Activated CD4-positive, alpha-beta T cell treated with anti-CD3 and anti-CD28 coated beads, Interleukin-2, amount 10 ng/mL, durations not matched to agents 7 days and 5 days (primary cell): ENCODE measurements at places on chromosomes 2 and 18.
A peak's percentile ranks its signal among the peaks of the same experiment; 100 is the strongest.

DNA sequence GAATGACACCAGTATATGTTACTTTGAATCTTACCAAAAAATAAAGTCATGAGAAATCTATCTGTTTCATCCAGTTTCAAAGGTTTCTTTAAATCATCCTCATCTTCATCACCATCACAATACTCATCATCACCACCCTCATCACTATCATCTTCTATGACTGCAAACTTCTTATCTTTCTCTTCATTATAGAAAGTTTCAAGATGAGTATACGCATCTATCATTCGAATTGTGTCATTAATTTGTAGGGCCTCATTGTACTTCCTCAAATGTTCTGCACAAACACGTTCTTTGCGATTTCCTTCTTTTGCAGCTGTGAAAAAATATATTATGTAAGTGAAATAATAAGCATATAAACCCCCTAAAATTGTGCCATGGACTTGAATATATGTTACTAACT lies 34.1 kb upstream of the FAP start:
- DNase-seq, result no peak

DNA sequence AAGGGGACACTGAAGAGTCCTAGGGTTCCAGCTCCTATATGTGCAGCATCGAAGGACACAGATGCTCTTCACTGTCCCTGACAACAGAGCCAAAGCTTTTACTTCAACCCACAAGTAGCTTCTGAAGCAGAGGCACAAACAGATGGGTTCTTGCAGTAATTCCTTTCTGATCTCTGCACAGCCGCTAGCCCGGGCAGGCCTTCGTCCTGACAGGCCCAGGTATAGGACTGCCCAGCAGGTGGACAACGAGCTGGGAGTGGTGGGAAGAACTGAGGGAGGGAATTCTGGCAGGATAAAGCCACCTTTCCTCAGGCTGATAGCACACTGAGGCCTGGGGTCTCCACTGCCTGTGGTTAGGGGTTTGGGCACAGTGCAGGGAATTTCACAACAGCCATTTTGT lies 94.8 kb downstream of the RHOB start:
- DNase-seq, result no peak

GRCh38 chr2:54535599-54536195 lies 79.6 kb downstream of the SPTBN1 start:
- DNase-seq, result no peak

GRCh38 chr2:7427293-7428060 lies 510.3 kb downstream of the RNF144A start:
- peak; percentile 61 for DNase-seq

GRCh38 chr2:237561221-237561620 lies 5.2 kb upstream of the PRLH start:
- no peak for DNase-seq

- peak; percentile 44 for DNase-seq
Measured at GRCh38 chr18:48922801-48923730, 27.7 kb downstream of the SMAD7 start.

DNA sequence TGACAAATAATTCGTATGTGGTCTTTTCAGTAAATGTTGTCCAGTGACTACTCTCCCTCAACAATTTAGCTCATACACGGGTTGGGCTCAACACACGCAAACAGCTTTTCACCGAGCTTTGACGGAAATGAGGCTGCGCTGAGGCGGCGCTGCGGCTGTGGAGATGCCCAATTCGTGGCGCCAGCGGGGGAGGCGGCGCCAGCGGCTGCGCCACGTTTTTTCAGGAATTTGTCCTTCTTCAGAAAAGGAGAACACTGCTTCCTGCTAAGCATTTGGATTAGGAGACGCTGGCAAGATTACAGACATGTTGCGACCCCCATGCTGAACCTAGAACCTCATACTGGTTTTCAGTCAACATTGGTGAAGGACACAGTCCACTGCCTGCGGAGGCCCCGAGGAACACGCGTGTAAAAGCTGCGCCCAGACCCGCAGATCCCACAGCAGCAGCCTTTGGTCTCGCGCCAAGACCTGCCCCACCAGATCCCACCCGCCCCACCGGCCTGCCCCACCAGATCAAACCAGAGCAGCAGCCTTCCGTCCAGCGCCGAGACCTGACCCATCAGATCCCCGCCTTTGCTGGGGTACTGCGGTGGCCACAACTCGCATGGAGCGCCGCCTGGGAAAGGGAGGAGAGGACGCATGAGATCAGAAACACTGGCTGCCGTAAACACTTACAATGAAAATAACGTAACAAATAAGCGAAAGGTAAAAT lies 173.8 kb downstream of the TMEM18 start:
- no peak for DNase-seq

DNA sequence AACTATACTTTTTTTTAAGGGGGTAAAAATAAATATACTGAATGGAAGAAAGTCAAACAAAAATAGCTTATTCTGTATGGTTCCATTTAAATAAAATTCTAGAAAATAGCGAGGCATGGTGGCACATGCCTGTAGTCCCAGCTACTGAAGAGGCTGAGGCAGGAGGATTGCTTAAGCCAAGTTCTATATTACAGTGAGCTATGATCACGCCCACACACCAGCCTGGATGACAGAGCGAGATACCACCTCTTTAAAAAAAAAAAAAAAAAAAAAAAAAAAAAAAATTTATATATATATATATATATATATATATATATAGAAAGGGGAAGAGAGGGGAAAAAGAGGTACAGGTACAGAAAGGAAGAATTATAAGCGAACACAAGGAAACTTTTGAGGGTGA lies 77.7 kb downstream of the MEMO1 start:
- no peak for DNase-seq

- DNase-seq, result no peak
Measured at GRCh38 chr2:2564300-2565078, 233.4 kb upstream of the MYT1L start.

DNA sequence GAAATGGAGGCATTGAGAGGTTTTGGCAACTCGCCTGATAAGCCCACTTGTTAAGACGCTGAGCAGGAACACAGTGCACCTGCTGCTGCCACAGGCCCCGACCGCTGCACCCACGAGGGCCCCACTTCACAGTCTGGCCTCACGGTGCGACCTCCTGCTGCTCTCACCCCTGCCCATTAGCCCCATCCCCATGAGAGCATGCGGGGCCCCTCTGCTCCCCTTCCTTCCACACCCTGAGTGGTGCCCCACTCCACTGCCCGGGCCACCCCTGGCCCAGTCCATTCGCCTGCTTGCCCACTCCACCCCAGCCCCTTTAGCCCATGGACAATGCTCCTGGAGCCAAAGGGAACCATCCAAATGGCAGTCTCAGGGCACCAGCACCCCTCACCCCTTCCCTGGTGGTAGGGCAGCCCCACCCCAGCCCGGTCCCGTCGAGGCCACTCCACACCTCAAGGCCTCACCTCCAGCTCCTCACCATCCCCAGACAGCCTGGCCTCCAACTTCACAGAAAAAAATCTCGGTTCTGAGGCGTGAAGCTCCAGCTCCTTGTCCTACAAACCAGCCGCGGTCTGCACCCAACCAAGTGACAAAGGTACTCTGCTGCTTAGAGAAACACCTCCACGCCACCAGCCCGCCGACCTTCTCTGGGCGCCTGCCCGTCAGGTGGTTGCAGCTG lies 6.7 kb upstream of the GPR55 start:
- DNase-seq, result no peak

- no peak for DNase-seq
Measured at GRCh38 chr2:189960346-189960745, 102.2 kb downstream of the MSTN start.

DNA sequence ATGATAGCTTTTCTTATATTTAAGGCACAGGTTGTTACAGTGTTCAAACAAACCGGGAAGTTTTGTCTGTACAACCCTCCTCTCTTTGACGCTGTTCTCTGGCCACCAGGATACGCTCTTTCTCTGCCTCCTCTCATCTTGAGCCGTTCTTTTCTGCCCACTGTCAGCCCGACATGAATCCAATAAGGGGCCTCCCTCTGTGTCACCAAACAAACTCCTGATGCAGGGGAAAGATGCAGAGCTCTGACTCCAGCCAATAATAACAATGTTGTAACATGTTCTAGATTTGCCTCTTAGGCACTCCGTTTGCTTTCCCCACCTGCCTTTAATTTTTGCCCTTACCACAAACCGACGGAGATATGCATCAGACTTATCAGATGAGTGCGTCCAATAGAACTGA lies 449.3 kb downstream of the SLC4A3 start:
- DNase-seq, result no peak

DNA sequence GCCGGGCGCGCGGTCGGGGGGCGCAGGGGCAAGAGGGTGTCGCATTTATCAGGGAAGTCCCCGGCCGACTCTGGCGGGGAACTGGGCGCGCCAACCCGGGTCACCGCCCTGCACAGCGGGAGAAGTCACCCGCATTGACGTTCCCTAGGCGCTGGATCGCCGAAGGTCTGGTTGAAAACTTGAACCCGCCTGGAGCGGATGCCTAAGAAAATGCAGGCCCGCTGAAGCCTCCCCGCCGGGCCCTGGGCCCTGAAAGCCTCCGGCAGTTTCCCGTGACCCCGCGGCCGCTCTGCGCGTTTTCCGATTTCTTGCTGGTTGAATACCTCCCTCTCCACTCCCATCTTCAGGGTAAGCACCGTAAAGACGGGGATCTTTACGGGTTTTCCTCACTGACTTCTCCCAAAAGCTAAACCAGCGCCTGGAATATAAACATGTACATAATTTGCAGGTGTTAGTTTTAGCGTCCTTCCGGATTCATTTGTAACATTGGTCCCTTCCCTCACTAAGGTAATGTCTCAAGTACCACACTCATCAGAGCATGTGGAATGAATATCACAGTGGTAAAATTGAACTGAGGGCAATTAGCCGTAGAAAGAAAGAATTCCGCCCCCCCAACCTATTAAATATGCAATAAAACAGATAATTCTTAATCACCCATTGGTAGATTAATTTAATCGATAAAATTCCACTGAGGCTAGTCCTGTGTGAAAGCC lies 675 bp upstream of the SPIRE1 start:
- peak; percentile 25 for DNase-seq

DNA sequence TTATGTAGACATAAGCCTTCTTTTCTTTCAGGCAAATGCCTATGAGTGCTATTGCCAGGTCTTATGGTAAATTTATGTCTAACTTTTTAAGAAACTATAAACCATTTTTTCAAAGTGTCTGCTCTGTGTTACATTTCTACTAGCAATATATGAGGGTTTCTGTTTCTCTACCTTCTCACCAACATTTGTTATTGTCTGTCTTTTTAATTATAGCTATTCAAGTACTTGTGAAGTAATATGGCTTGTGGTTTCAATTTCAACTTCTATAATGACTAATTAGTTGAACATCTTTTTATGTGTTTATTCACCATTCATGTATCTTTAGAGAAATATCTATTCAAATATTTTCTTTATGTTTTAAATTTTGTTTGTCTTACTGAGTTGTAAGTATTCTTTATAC lies 213.1 kb upstream of the MC4R start:
- DNase-seq, result no peak

- no peak for DNase-seq
Measured at GRCh38 chr2:19607400-19607799, 249.0 kb upstream of the OSR1 start.

- DNase-seq, result no peak
Measured at GRCh38 chr2:196113061-196113974, 44.7 kb upstream of the DNAH7 start.

- DNase-seq, result no peak
Measured at GRCh38 chr2:159882130-159882745, 84.2 kb upstream of the CD302 start.

DNA sequence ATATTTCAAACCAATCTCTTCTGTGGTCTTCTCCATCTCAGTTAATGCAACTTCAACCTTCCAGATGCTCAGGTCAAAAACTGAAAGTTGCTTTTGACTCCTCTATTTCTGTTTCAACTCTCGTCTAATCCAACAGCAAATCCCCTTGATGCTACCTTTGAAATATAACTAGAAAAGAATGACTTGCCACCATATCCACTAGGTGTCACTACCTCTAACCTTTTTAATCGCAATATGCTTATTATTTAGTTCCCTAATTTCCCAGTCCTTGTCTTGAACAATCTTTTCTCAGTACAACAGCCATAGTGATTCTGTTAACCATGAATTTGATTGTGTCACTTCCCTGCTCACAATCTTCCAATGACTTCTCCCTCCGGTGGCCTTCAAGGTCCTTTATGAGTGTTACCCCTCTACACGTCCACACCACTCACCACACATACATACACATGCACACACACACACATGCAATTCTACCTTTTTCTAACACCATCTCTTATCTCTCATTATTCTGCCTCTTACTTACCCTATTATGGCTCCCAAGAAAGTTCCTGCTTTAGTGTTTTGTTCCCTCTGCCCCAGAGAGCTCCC lies 245.5 kb upstream of the KCNJ3 start:
- DNase-seq, result no peak

GRCh38 chr2:226799211-226799975 lies at the start of gene IRS1:
Gene IRS1, minus strand, starts transcription at chr2:226799820. Its CDS starts 1,082 bp downstream, at chr2:226798738.
- DNase-seq, result peak; percentile 61

- no peak for DNase-seq
Measured at GRCh38 chr2:18551623-18552022, 8.8 kb downstream of the RDH14 start.

DNA sequence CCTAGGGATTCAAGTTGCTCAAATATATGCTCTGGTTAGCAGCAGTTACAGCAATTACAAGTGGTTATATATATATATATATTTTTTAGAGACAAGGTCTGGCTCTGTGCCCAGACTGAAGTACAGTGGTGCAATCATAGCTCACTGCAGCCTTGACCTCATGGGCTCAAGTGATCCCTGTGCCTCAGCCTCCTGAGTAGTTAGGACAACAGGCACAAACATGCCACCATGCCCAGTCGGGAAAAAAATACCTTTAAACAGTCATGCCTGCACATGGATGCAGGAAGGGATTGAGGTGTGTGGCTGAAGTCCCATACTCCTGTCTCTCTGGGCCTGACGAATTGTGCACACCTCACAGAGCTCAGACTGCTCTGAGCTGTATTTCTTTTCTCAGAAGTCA lies 19.6 kb upstream of the DNAH7 start:
- no peak for DNase-seq

DNA sequence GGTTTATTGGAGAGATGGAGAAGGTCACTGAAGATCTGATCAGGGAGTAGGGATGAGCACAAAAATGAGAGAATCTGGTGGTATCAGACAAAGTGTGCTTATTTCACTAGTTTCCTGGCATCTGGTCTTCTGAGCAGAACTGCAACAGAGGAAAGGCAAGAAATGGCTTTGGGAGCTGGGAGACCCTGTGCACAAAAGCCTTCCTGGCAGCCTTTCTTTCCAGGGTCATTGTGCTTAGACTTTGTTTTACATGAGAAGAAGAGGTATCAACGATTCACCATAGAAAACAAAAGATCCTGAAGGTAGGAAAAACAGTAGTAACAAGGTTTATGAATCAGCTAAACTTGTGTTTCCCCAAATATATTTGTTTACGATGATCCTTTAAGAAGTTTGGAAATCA lies 162.9 kb downstream of the CNTNAP5 start:
- no peak for DNase-seq

DNA sequence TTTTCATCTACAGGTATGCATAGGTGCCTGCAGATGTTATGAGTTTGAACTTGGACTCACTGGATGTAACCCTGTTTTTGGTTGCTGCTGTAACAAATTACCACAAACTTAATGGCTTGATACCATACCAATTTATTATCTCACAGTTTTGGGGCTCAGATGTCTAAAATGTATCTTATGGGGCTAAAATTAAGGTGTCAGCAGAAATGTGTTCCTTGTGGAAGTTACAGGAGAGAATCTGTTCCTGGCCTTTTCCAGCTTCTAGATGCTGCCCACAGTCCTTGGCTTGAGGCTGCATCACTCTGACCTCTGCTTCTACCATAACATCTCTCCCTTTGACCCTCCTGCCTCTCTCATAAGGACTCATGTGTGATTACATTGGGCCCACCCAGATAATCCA lies 47.6 kb downstream of the POLE4 start:
- DNase-seq, result no peak

- no peak for DNase-seq
Measured at GRCh38 chr18:74748809-74749208, 151.1 kb downstream of the ZNF407 start.

- DNase-seq, result no peak
Measured at GRCh38 chr2:40034198-40034597, 255.1 kb upstream of the THUMPD2 start.
